ENCODE measurements at places on chromosomes 1 and 21.
A peak's percentile ranks its signal among the peaks of the same experiment; 100 is the strongest.

DNA sequence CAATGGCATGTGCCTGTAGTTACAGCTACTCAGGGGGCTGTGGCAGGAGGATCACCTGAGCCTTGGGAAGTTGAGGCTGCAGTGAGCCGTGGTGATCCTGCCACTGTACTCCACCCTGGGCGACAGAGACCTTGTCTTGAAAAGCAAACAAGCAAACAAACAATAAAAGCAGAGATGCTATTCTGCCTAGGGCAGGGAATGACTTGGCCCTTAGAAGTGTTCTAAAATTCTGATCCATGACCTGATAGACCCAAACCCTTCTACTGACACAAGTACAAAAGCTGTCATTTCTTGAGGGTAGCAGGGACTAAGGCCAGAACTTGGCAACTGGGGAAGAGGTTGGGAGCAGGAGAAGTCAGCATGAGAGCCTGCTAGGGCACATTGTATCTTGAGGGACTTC lies 15.6 kb upstream of the NCF2 start:
- DNase-seq: no peak

- no peak for DNase-seq
Observed at GRCh38 chr1:214276786-214277185, 4.2 kb upstream of the SMYD2 start.

- DNase-seq: no peak
Observed at GRCh38 chr21:42097274-42097673, 26.2 kb downstream of the UMODL1 start.

DNA sequence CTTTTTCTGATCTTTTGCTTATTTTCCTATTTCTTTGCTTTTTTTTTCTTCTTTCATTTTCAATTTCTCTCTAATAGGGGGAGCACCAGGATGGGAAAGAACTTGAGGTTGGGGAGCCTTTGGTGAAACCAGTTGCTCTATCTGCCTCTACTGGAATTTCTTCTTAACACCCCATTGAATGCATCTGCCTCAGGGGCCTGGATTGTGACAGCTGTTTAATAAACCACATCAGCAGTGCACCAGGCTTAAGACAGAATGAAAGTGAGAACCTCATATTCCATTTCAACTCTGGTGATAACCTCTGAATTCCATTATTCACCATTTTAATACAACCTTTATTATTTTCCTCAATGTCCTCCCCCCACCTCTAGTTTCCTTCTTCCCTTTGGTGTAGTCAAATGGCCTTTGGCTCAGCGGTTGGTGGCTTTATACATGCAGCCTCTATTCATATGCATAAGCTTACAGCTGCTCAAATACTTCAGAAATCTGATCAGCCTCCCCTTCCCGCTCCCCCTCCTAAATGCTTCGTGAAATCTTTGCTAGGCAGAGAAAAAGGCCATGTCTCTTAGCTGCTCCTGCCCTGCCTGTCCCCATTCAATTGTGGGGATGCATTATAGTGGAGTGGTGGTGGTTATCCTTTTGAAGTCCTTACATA lies 537.3 kb upstream of the PLXNA2 start:
- no peak for DNase-seq

- DNase-seq: no peak
Observed at GRCh38 chr1:234933475-234933874, 195.2 kb downstream of the TOMM20 start.

- DNase-seq: no peak
Observed at GRCh38 chr1:6888870-6889269, 103.6 kb downstream of the CAMTA1 start.

DNA sequence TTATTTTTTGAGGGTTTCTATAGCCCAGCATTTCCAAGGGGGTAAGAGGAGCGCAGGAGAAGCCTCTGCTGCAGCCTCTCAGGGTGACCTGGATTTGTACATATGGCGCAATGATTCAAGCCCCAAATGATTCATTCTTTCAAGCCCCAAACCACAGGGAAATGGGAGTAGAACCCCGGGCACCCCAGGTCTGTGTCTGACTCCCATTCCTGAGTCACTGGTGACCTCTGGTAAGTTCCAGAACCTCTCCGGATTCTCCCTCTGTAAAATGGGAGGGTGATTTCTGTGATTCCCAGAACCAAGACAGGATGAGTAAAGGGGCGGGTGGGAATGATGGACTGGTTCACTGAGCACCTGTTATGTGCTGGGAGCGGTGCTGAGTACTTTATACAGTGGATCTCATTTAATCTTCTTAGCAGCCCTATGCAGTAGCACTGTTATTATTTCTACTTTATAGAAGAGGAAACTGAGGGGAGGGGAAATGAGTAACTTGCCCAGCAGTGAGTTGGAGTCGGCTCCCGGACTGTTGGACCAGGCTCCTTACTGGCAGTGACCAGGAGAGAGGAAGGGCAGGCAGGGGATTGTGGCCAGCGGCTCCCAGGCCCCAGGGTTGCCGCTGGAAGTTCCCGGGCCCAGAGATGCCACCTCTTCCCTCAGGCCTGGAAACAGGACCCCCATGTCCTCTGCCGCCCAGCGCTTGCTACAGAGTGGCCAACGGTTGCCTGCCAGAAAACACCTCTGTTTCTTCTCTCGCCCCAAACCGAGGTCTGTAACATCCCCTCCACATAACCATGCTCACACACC lies 20.3 kb upstream of the SLC26A9 start:
- no peak for DNase-seq

DNA sequence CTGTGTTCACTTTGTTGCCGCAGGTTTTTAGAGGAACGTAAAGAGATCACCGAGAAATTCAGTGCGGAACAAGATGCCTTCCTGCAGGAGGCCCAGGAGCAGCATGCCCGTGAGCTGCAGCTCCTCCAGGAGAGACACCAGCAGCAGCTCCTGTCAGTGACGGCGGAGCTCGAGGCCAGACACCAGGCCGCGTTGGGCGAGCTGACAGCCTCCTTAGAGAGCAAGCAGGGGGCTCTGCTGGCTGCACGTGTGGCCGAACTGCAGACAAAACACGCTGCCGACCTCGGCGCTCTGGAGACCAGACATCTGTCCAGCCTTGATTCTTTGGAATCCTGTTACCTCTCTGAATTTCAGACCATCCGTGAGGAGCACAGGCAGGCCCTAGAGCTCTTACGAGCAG lies 42.6 kb downstream of the PCNT start:
- no peak for DNase-seq

- DNase-seq: no peak
Observed at GRCh38 chr1:197440715-197441114, 172.7 kb downstream of the CRB1 start.

- DNase-seq: no peak
Observed at GRCh38 chr1:110012100-110012780, 22.2 kb upstream of the STRIP1 start.

- no peak for DNase-seq
Observed at GRCh38 chr1:202311875-202312635, 29.7 kb downstream of the UBE2T start.

DNA sequence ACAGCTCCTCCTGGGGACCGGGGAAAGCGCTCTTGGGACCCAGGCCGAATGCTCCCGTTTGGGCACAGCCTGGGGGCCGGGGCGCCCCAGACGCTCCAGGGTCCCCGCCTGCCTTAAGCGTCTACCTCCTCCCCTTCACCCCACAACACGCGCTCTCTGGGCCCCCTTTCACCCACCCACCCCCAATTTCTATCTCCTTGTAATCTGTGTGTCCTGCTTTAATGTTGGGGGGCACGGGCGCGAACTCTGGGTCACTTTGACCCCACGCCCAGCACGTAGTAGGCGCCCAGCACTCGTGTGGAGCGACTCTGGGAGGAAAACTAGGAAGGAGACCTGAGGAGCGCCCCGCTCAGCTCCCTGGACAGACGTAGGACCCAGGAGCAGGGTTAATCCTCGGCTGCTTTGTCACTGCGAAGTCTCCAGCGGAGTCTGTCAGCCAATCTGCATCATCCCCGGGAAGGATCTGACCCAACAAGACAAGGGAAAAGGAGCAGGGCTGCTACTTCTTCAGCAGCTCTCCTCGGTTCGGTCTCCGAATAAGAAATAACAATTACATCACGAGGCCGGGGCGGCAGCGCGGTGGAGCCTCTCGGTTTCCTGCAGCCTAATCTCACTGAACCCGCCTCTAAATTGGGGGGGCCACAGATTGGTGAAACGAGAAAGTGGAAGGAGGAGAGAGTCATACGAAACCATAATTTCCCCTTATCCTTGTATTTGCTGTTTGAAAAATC lies 757 bp upstream of the NRIP1 start:
- peak; percentile 51 for DNase-seq

DNA sequence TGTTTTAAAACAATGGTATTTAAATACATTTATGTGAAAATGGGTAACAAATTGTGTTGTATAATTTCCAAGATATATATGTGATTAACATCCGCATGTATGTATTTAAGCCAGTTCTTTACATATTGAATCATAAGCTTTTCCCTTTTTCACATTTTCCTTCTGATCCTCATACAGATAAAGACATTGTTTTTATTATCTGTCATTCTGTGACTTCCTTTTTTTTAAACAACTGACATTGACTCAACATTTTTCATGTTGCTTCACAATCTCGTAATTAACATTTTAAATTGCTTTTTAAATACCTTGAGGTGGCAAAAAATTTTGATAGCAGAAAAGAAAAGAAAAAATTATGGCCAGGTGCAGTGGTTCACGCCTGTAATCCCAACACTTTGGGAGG lies 1.4 kb downstream of the STXBP3 start:
- DNase-seq: no peak

DNA sequence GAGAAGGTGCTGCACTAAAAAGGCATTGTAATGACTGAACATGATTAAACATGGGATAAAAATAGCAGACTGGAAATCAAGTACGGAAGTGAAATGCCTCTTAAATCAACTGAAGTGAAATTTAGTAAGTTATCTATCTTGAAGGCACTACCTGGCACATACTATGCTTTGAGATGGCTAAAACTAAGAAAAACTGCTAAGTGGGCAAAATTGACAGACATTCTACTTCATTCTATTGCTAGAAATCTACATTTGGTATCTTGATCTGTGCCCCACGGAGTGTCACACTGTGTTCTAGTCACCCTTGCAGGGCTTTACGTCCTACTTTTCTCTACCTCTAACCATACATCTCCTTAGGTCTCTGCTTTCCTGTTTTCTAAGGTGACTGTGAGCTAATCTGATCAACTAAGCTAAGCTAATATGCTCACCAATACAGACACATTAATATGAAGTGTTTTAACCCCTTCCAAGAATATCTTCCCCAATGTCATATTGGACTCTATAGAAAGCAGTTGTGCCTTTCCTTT lies 4.1 kb downstream of the PDC start:
- no peak for DNase-seq

DNA sequence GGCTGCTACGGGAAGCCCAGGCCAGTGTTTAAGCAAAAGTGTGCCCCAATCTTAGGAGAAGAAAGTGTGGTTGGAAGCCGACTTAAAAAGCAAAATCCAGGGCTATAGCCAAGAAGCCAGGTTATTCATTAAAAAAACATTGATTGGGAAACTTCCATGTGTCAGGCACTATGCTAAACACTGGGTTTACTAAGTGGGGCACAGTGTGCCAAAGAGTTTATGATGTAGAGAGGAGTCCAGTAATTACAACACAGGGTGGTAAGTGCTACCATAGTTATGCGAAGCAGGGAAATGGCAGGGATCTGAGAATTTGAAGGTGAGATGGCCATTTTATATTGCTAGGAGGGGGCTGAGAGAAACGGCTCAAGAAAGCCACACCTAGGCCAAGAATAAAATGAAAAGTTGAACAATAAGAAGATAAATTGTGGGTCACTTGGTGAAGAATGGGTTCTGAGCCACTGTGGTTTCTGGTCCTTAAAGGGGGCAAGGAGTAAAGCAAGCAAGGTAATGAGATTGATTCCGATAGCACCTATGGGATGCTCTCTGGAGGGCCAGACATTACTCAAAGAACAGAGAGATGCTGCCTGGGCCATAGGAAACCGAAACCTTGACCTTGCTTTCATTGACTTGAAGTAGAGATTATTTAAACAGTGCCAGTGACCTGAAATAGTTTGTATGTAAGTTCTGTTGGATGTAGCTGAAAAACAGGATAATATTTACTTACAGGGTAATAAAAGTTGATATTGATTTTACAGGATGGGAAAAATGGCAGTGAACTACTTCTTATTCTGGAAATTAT lies 177.8 kb downstream of the GIPC2 start:
- DNase-seq: no peak

- DNase-seq: no peak
Observed at GRCh38 chr1:25772692-25773245, 27.2 kb upstream of the SELENON start.

DNA sequence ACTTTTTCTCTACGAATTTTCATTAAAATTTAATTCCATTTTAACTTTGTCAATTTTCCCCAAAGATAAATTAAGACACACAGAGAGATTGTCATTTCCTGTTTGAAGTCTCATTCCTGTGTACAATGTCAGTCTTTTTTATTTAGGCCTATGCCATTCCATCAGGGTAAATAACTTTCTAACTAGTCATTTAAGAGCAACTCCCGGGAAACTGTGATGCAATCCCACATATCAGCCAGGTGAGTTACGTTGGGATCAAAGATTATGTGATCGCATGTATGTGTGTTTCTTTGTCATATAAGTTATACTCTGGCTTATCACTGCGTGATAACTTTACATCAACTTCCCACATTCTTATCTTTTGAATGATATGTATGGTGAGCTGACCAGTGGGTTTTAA lies 86.1 kb upstream of the S1PR1 start:
- no peak for DNase-seq

DNA sequence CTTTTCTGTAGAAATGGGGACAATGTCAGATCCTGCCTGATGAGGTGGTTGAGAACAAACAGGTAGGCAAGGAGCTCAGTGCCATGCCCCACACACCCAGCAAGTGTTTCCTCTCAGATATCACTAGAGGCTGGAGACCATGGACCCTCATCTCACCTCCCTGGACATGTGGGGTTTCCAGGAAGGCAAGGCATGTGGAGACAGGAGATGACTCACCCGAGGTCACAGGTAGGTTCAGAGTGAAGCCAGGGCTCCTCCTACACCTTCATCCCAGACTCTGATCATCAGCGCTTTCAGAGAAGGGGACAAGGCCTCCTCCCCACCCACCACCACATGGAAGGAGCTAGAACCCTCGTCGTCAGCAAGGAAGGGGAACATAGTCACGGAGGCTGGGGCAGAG lies 69.2 kb downstream of the MATN1 start:
- DNase-seq: no peak

GRCh38 chr1:90558126-90558525 lies 159.0 kb downstream of the BARHL2 start:
- no peak for DNase-seq

- no peak for DNase-seq
Observed at GRCh38 chr1:79595931-79596330, 589.4 kb upstream of the ADGRL4 start.

All from activated CD8-positive, alpha-beta memory T cell treated with anti-CD3 and anti-CD28 coated beads for 4 hours (primary cell).